ENCODE measurements at places on chromosomes 1 and 21.

DNA sequence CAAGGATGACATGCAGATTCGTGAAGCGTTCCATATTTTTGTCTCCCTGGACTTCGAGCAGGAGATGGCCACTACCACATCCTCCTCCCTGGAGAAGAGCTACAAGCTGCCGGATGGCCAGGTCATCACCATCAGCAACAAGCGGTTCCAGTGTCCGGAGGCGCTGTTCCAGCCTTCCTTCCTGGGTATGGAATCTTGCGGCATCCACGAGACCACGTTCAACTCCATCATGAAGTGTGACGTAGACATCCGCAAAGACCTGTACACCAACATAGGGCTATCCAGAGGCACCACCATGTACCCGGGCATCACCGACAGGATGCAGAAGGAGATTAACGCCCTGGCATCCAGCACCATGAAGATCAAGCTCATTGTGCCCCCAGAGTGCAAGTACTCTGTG, 3.3 kb downstream of the TMEM222 start:
- DNase-seq, result no peak

GRCh38 chr1:89363638-89364536, at the start of gene GBP6:
Gene GBP6 (plus strand): TSS chr1:89364059. CDS start chr1:89368552, 4,493 bp downstream.
- no peak for DNase-seq

- no peak for DNase-seq
Measured at GRCh38 chr1:230102472-230102871, 35.4 kb downstream of the GALNT2 start.

GRCh38 chr1:205769641-205770365, 5.5 kb downstream of the RAB29 start:
- no peak for DNase-seq

DNA sequence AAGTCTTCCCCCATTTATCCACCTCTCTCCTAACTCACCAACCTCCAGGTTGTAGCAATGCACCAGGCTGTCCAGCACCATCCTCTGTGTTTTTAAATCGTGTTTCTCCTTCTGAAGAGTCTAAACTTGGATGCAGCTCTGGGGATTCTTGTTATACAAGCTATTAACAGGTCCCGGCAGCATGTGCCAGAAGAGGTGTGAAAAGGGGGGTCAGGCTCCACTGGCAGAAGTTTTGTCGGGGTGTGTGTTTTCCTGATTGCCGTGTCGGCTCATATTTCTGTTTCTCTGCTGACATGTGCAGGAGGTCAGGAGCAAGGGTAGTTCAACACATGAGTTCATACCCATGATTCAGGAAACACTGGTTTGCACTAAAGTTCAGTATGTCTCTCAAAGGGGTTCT, 658.6 kb upstream of the CAMK1G start:
- DNase-seq, result no peak
